Stimulated activated CD8-positive, alpha-beta memory T cell treated with anti-CD3 and anti-CD28 coated beads, Interleukin-2, amount 100 ng/mL, for 1 hour (primary cell): ENCODE measurements at places on chromosomes 6 and 20.

DNA sequence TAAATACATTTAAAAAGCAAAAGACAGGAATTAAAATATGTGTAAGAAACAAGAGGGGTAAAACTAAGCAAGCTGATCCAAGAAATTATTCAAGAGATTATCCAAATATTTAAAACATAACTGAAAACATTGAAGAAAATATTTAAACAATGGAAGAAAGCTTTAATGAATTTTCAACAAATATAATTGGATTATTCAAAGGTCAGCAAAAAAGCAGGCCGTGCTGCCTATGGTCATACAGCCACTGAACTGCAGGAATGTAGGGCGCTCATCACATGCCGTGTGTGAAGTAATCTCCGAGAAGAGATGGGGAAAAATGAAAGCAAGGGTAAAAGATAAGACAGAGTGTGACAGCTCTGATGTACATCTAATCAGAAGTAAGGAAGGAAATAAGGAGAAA lies 1195.4 kb upstream of the EYS start:
- DNase-seq: no peak

DNA sequence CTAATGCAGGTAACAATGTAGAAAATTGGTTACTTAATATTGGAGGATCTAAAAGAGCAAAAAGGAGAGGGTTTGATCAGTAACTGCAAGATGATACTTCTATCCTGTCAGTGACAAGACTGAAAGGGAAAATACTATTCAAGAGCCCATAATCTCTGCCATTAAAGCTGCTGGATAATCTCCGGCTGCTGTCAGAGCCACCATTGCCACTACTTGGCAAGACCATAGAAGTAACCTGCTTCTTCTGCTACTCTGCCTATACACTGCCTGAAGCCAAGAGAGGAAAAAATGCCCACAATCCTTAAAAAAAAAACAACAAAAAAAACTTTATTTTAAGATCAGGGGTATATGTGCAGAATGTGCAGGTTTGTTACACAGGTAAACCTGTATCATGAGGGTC lies 386.5 kb upstream of the ID4 start:
- no peak for DNase-seq

DNA sequence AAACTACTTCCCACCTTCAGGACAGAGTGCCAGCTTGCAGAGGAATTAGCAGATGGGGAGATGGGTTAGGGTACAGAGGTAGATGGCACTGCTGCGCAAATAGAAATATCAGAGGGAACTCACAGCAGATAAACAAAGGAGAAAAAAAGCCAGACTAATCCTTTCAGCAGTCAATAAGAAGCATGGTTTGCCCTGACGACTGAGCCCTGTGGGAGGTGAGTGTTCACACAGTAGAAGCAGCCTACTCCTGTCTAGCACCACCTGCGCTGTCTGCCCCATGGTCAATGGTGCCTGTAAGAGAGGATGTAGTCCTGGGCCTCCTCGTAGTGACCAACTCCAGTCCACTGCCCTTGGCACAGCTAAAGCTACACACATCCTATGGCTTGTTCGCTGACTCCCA lies 174.1 kb downstream of the IBTK start:
- DNase-seq: no peak

DNA sequence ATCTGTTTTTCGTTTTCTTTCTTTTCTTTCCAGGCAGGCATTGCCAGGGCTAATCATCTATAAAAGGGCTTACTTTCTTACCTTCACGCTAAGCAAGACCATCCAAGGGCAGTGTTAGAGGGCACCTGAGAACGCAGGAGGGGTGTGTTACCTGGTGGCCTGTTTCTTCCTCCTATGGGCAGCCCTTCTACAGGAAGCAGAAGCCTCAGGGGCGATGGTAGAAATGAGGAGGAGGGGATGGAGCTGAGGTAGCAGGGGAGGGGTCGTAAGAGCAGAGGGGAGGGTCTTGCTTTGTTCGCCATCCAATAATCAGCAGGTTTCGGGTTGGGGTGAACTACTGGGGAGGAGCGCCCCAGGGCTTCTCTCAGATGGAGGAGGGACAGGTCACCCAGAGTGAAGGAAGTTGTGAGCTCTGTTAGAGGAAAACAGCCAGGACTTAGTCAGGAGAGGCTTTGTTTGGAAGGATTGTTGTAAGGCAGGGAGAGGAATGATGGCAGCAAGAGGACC lies 1.5 kb upstream of the CCR6 start:
- DNase-seq: no peak

- DNase-seq: no peak
Measured at GRCh38 chr6:68633972-68634725, 933 bp upstream of the ADGRB3 start.

DNA sequence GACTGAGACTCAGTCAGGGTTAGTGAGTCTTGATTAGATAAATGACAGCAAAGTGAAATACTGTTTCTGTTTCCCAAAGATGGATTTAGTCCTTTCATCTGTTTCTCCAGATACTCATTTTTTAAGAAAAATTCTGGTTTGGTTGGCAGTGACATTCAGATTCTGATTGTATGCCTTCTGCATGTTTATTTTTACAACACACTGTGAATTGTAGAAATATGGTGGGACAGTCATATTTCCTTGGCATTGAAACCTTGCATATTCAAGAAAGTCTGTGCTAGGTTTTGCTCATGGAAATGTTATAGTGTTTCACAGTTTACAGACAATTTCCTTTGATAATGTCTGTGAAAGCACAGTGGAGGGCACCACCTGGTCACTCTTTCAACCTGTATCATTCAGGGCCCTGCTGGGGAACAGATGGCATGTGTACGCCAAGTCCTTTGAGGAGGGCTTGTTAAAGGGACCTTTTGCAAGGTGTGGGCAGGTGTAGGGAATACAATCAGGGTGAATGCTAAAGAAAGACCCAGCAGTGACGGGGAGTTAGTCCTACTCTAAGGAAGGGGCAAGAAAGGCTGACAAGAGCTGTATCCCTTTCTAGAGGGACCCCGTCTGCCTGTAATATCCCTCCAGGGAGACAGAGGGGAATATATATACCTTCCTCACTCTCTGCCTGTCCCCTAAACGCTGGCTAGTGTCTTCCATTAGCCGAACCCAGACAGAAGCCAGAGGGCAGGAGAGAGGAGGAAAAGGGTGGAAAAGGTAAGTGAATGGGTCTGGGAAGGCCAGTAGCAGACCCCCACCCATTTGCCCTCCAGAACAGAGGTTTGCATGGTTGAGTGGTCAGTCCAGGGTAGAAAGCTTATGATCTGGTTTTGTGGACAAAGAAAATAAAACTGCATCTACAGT lies 10.2 kb downstream of the PLCB4 start:
- DNase-seq: no peak

- no peak for DNase-seq
Measured at GRCh38 chr6:7578931-7579330, 11.1 kb upstream of the SNRNP48 start.

- no peak for DNase-seq
Measured at GRCh38 chr6:18395177-18395855, 8.2 kb downstream of the RNF144B start.

DNA sequence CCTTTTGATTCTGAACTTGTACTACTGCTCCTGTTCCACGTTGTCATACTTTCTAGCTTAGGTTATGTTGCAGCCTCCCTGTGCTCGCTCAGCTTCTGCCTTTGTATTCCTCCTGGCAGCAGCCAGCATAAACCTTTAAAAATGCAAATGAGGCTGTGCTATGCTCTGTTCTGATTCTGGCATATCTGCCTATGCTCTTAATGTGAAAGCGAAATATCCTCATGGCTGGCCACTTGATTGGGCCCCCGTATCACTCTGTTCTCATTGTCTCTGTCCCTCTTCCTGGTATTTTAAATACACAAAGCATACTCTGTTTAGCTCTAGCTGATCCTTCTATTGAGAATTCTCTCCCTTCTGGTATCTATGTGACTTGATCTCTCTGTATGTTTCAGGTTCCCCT lies 139.0 kb downstream of the JARID2 start:
- DNase-seq: no peak

DNA sequence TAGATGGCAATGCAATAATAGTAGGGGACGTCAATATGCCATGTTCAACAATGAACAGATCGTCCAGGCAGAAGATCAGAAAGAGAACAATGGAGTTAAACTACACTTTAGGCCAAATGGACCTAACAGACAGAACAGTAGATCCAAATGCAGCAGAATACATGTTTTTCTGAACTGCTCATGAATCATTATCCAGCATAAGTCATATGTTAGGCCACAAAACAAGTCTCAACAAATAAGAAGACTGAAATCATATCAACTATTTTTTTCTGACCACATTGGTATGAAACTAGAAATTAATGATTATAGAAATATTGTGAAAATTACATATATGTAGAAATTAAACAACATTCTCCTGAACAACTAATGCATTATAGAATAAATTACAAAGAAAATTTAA lies 10.2 kb upstream of the DEFB125 start:
- DNase-seq: no peak

- DNase-seq: no peak
Measured at GRCh38 chr6:170460641-170461040, 92.5 kb downstream of the PSMB1 start.

DNA sequence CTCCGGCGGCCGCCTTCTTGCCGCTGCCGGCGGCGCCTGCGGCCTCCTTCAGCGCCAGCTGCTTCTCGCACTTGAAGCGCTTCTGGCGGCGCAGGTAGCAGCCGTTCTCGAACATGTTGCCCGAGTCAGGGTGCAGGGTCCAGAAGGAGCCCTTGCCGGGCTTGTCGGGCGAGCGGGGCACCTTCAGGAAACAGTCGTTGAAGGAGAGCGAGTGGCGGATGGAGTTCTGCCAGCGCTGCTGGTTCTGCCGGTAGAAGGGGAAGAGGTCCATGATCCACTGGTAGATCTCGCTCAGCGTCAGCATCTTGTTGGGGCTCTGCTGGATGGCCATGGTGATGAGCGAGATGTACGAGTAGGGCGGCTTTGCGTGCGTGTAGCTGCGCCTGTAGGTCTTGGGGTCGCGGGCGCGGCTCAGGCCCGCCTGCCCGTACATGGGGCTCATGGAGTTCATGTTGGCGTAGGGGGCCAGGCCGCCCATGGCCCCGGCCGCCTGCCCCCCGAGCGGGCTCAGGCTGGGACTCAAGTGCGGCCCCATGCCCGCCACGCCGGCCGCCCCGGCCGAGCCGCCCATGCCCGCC lies 1.9 kb downstream of the FOXA2 start:
- no peak for DNase-seq

- no peak for DNase-seq
Measured at GRCh38 chr20:34074101-34074760, 37.8 kb downstream of the EIF2S2 start.

DNA sequence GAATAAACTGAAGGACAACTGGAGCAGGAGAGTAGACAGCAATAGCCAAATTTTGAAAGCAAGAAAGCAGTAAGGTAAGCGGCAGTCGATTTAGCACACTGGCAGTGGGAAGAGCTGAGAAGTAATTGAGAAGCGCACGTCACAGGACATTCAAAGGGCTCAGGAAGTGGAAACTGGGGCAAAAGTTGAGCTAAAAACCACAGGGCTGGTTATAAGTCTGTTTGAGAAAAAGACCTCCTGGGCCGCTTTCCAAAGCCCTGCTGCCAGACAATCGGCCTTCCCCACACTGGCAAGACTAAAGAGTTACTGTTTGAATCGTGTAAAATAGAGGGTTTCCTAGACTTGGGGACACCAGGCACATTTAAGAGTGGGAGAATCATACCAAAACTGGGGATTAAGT lies 161.4 kb downstream of the DNAH8 start:
- no peak for DNase-seq

DNA sequence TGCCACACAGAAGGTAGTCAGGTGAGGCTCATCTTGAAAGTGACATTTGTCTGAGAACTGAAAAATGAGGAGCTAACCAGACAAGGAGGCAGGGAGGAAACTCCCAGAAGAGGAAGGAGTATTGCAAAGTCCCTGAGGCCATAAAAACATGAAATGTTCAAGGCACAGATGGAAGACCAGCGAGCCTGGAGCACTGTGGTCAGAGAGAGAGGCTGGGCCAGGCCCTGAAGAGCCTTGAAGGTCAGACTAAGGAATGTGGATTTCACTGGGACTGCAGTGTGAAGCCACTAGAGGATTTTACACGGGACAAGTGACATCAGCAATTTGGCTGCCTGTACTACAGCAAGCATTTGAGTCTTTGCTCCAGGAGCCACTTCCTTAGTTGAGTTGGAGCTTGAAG lies 21.1 kb upstream of the TMEM181 start:
- no peak for DNase-seq

GRCh38 chr6:23601811-23602345 lies 524.1 kb upstream of the NRSN1 start:
- DNase-seq: no peak

GRCh38 chr6:49528571-49528970 lies 21.9 kb upstream of the C6orf141 start:
- DNase-seq: no peak

DNA sequence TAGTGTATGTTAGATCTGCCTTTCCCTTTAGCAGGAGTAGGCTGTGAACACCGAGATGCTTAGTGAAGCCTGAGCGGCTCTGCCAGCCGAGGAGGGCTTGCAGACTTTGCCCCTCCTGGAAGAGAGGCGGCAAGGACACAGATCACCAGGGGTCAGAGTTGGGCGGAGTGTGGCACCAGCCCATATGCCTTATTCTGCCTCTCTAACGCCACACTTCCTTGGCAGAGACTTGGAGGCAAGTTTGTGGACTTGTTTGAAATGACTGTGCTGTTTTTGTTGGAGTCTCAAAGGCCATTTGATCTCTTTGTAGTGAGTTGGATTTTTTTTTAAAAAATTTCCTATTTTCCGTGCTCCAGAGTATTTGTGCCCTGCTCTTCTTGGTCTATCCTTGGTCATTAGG lies 44.5 kb upstream of the CLDN20 start:
- no peak for DNase-seq

GRCh38 chr6:152170313-152170701 lies 362.8 kb downstream of the ESR1 start:
- DNase-seq: no peak

DNA sequence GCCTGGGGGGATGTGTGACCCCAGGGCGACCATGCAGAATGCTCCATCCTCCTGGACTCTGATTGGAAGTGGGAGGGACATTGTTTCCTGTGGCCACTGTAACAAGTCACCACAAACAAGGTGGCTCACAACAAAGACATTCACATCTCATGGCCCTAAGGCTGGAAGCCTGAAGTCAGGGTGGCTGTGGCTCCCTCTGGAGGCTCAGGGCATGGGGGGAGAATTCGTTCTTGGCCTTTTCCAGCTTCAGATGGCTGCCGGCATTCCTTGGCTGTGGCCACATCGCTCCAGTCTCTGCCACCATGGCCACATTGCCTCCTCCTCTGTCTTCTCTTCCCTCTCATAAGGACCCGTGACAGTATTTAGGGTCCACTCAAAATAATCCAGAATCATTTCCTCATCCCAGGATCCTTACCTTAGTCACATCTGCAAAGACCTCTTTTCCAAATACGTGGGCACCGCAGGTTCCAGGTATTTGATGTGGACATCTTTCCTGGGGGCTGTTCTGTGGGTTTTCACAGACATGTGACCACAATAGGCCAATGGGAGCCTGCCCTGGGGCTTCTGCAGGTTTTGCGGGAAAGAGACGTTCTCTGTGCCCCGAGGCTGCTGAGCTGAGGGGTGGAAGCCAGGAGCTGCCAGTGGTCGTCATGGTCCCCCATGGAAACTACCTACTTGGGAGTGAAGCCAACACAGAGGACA lies 249.3 kb downstream of the PREX1 start:
- DNase-seq: no peak

DNA sequence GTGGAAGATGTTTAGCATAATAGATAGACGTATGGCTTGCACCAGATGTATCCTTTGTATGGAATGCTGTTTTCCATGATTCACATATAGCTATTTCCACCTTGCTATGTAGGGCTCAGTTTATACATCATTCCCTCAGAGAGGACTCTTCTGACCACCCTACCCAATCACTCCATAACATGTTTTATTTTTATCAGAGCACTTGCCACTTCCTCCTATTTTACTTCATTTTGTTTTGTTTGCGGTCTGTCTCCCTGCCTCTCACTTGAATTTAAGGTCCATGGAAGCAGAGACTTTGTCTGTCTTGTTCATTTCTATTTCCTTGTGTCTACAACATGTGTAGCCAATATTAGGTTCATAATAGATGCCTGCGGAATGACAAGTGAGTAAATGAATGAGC lies 266.9 kb upstream of the CITED2 start:
- DNase-seq: no peak
